Hippocampal formation (tissue), 2 donors: ENCODE measurements at places on chromosomes 5 and 9.

DNA sequence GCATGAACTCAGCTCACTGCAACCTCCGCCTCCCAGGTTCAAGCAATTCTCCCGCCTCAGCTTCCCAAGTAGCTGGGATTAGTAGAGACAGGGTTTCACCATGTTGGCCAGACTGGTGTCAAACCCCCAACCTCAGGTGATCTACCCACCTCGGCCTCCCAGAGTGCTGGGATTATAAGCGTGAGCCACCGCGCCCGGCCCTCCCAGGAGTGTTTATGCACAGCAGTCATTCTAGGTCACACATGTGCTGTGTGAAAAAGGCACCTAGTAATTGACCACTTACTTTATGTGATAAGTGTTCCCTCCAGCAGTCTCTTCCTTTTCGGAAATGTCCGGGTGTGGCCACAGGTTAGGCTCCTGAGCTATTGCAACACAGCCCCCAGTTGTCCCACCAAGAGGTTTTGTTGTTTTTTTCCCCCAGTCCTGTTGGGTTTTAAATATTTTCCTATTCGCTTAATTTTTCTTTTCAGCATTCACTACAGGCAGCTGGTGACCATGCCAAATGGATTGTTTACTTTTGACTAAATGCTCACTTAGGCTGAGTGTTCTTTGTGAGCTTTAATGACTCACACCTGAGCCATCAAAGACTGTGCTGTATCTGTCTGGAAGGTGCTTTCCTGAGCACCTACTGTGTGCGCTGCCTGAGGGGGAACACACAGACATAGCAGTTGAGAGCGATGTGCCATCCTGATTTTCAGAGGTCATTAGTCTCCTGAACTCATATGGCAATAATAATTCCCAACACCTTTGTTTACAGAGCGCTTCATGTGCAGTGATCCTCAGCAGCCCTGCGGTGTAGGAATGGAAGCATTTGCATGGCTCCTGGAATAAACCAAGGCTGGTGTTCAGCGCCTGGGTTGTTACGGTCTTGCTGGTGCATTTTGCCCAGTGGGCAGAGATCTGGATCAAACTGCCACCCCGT lies 94.3 kb downstream of the MVB12B start:
- no peak for DNase-seq

DNA sequence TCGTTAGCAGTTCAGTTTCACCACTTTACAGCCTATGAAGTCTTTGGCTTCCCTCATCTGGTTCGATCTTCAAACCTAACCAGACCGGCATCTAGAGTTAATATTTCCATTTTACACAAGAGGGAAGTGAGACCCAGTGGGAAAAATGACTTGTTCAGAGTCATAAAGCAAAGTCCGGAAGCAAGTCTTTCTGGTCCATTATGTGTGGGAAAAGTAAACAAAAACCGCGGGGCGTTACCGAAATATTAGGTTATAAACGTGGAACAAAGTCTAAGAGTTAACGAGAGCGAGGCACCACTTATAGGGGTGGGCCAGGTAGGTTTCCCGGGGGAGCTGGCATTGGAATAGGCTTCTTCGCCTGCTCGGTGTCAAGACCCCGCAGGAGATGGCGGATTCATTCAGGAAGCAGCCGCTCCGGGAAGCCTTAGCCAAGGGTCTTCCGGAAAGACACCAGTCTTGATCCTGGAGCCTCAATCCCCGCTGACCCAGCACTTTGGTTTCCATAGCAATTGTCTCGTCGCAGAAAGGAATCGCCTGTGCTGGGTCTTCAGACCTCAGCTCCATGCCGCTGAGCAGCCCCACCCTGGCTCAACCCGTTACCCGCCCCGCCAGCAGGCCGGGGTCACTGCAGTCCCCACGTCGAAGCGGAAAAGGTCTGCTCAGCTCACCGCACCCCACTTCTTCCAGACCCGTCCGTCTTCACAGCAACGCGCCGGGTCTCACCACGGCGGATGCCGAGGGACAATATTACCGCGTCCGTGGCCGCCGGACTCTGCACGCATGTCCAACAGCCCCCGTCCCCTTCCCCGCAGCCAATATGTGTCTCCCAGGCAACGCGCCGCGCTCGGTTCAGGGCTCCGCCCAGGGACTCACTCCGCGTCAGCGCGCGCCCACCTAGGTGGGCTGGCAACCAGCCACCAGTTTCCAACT lies at the start of gene C5orf52:
TSS of gene C5orf52 (plus strand) at position 872 of the 930 bp plus-strand sequence. CDS start 82 bp downstream, outside the sequence.
- no peak for DNase-seq

GRCh38 chr9:75880618-75881017 lies 9.9 kb upstream of the PCSK5 start:
- DNase-seq = no peak

- no peak for DNase-seq
These were observed 148.4 kb downstream of the MAN2A1 start for GRCh38 chr5:109838157-109838556.

DNA sequence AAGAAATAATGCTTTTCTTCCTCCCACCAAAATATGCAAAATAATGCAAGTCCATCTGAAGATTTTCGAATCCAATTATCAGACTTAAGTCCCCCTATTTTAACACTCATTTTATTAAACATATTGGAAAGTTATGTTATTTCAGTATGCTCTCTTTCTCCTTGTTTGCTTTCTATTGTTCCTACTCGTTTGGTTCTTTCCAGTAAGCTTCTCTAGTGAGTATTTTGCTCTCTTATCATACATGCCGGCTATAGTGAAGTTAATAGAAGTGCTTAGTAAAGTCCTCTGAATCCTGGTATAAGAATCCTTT lies 517 bp downstream of the ALDH1A1 start:
- no peak for DNase-seq

GRCh38 chr5:179408611-179409010 lies 63.4 kb upstream of the ADAMTS2 start:
- DNase-seq = no peak

DNA sequence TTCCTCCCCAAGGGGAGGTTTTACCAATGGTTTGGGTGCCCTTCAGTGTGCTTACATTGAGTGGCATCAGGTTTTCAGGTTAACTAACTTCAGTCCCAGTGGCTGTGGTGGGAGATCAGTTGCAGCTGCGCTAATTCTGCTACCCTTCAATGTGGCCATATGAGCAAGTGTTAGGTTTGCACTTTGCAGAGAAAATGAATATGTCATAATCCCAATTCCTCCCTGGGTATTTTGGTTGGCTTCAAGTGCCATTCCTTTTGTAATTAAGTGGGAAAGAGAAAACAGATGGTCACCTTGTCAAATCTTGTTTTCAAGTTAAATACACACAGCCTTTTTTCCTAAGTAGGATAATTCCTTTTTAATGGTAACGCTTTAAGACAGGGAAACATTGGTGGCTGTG lies 236.2 kb downstream of the TLE4 start:
- no peak for DNase-seq

DNA sequence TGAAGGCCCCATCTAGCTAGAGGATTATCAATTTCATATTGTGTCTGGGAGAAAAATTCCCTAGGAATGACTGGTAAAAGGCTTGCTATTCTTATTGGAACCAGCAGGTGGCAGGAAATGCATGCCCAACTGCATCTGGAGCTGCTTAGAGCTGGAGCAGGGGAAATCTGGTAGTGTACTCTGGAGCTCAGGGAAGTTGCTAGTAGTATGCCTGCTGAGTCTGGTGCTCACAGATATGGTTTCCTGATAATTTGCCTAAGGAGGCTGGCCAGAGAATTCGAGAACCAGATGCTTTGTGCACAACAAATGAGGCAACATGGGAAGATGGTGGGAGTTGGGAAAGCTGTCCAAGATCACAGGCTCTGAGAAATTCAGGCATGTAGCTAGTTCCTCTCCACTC lies 53.7 kb downstream of the G3BP1 start:
- DNase-seq = peak; percentile 43

DNA sequence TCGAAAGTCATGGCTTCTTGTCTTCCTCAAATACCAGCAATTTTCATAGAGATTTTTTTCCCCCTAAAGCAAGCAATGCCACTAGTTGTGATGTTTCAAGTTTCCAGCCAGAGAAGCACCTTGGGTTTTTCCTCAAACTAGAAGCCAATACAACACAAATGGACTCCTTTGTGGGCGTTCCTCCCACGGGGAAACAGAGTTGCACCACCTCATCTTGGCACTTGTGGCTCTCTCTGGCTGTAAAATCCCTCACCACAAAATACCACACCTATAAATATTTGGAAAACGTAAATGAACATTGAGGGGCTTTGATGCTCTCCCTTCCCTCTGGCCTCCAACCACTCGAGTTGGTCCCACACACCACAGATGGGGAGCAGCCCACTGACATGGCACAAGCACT lies 67.2 kb upstream of the PCA3 start:
- no peak for DNase-seq

DNA sequence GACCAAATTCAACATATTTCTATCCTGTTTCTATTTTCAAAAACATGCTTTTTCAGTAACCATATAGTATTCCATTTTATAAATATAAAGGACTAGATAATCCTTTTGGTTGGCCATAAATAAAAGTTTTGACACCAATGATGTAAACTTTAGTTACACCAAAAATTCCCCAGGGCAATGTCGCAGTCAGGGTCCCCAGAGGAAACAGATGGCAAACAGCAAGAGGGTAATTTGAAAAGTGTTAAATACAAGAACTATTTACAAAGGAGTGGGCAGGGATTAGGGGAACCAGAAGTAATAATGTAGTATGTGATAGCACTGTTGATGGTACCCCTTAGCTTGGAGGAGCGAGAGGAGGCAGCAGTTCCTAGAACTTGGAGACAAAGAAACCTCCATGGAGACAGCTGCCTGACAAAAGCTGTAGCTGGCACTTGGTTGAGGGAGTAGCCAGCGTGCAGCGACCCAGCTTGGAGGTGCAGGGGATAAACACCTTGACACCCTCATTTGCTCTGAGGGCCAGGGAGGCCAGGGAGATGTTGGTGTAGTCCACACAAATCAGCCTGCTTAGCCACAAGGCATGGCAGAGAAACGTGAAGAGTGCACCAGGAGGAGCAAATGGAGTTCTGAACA lies 18.3 kb upstream of the MSANTD3 start:
- no peak for DNase-seq

DNA sequence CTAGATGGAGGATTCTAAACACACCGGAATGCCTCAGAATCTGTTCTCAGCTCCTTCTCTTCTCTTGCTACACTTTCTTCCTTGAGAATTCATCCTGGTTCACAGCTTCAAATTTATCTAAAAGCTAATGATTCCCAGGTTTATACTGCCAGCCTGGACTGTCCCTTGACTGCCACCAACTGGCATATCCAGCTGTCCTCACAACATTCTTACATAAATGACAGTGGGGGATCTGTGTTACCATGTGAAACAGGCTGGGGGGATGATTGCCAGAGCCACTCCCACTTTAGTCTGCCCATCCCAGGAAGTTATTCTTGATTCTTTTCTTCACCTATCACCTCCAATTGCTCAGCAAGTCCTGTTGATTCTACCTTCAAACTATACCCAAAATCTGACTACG lies 27.2 kb upstream of the ZFR start:
- DNase-seq = no peak
